H7 (cell line): ENCODE measurements at places on chromosomes 11 and 22.

GRCh38 chr22:46591930-46592329, 28.3 kb upstream of the GRAMD4 start:
- no peak for DNase-seq

GRCh38 chr22:42863349-42863961, 6.4 kb upstream of the ARFGAP3 start:
- DNase-seq, result no peak

DNA sequence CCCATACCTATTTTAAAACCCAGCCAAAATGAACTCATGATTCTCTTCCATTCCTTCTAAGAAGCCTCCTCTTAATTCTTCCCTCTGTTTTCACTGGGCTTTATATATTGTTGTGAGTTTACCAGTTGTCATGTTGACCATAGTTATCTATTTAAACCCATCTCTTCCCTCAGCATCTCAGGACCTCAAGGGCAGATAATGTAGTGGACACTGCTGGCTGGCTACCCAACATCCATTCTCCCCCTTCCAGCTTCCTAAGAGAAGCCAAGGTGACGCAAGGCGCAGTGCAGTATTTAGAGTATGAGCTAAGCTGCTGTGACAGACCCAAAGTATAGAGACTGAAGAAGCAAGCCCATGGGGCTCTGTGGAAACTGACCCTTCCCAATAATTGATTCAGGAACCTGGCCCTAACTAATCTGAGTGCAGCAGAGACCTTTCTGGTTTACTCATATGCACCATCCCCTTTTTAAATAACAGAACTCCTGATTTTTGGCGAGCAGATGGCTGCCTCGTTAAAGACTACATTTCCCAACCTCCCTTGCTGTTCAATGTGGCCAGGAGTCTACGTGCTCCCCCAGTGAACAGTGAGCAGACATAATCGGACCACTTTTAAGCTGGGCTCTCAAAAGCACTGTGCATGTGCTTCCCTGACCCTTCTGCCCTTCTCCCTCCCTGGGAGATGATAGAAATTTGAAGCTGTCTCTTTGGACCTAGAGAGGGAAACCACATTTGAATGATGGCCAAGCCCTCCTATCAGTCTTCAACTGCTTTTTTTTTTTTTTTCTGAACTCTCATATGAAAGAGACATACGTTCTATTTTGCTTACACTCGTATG, 28.1 kb upstream of the CREB3L1 start:
- no peak for DNase-seq

DNA sequence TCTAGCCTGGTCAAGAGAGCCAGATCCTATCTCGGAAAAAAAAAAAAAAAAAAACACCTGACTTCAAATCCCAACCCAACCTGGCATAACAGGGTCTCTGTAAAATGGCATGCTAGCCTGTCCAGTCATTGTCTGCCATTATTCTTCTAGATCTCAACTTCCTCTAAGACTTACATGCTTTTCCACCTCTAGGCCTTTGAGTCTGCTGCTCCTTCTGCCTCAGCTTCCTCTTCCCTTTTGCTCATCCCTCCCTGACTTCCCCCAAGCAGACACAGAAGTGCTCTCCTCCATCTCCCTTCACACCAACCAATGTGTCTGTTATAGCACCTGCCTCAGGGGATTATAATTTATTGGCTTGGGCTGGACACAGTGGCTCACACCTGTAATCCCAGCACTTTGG, 7.8 kb downstream of the STK33 start:
- DNase-seq, result no peak

- DNase-seq, result peak; percentile 93
These were observed 79.4 kb upstream of the PPARA start for GRCh38 chr22:46070803-46071450.

DNA sequence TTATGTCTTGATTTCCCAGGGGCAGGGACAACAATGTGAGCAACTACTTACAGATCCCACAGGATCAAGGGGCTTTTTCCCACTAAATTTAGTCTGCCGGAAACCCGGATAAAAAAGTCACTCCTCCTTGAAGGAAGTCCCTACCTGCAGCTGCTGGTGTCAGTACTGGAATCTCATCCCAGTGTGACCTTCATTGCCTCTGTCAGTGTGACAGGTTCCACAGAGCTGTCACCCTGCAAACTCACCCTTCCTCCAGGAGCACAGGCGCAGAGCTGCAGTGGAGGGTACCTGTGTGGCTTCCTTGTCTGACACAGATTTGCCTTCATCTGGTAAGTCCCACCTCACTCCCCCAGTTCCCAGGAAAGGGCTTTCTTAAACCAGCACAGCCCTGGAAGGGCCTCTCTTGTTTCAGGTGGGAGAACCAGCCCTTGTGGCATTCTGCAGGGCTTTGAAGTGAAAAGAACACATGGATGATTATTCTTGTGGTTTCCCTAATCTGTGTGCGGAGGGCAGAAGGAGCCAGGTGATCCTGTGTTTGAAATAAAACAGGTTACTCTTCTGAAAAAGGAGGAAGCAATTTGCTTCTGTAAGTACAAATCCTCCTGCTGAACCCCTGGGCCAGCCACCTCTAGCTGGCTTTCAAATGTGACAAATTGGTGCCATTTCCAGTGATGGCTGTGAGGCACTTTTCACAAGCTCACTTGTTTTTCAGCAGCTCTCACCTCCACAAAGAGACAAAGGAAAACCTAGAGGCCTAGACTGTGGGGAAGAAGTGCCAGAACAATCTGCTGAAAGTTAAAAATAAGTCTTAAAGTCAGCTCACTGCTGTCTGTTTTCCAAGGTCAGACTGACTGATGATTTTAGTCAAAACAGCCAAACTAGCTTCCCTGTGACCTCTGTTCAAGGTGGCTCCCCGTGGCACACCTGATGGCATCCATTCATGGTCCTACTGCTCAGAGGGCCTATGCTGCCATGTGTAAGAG, 9.2 kb upstream of the PRSS23 start:
- DNase-seq, result no peak

- DNase-seq, result no peak
These were observed 63.2 kb upstream of the DEUP1 start for GRCh38 chr11:93267383-93267782.

- DNase-seq, result no peak
These were observed 19.8 kb upstream of the FJX1 start for GRCh38 chr11:35598254-35599125.

GRCh38 chr11:19244621-19245020, 3.9 kb upstream of the E2F8 start:
- DNase-seq, result no peak

GRCh38 chr11:19442554-19442910, 201.8 kb upstream of the E2F8 start:
- no peak for DNase-seq

- DNase-seq, result no peak
These were observed 12.1 kb upstream of the LRRC32 start for GRCh38 chr11:76682684-76683083.
